ENCODE measurements at places on chromosomes 1 and 21. TPM values are rescaled to one million over a fixed set of nuclear protein-coding genes. Genes with fewer than 3 reads are reported as not detected.

DNA sequence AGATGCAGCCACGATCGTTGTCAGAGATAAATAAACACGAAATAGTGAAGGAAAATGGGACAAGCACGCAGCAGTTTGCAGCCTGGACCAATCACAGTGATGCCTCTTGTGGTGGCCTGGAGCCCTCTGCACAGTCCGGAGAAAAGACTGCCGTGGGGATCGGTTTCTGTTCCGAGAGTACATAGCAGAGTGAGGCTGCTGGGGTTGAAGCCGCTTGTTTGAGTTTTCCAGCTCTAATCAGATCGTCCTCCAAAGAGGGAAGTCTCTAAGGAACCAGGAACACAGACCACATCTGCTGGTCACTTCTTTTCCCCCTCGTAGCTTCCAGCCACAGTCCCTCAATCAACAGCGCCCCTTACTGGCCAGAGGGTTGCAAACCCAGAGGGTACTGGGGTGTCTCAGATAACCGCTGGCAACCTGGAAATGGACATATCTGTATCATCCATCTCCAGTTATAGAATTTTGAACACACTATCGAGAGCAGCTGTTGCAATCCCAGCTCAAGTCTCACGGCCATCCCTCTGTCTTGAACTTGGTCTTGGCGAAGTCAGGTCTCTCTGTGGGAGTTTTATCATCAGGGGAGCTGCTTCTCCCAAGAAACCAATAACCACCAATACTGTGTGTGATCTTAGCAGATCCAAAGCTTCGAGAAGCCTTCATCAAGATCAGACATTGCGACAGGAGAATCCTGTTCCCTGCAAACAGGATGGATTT lies 57.4 kb downstream of the OLIG1 start:
- DNase-seq, result peak; percentile 90

Gene TEKT2
- total RNA-seq, result 1.3 TPM

GRCh38 chr1:50422675-50422945 lies 633 bp downstream of the DMRTA2 start:
- no peak for DNase-seq

GRCh38 chr1:145689922-145690321 lies 17.2 kb downstream of the PDZK1 start:
- no peak for DNase-seq

DNA sequence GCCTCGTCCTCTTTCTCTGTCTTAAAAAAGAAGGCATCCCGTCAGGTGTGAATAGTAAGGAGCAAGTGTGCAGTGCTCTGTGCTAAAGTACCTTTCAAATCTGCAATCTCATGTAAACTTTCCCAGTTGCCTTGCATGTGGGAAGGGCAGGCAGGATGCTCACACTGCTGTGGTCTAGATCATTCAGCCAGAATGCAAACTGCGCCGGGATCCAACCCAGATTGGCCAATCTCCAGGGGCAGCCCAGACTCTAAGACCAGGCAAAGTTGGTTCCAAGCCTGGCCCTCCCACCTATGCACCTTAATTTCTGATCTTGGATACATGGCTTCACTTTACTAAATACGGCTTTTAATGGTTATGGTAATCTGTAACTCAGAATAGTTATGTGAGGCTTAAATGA lies 3.2 kb upstream of the MAP1LC3C start:
- no peak for DNase-seq

- DNase-seq, result no peak
These were observed 5.4 kb upstream of the USF1 start for GRCh38 chr1:161051219-161051618.

DNA sequence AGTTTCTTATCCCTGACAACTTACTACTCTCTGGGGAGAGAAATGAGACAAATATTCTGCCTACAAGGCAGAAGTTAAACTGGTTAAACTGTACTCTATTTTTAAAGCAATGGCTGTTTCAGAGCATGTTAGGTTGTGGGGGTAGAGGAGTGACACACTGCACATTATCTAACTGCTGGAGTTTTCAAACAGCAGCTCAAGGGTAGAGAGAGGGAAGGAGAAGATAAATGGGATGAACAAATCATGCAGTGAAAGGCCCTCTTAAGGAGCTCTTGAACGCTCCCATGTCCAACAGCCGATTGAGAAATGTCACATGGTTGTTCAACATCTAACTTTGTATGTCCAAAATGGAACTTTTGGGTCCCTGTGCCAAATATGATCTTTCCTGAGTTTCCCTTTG lies 14.0 kb upstream of the IFI44L start:
- no peak for DNase-seq

Gene DIRAS3
- total RNA-seq, result not detected

- DNase-seq, result no peak
These were observed 178.1 kb upstream of the NFIA start for GRCh38 chr1:60904099-60904851.

DNA sequence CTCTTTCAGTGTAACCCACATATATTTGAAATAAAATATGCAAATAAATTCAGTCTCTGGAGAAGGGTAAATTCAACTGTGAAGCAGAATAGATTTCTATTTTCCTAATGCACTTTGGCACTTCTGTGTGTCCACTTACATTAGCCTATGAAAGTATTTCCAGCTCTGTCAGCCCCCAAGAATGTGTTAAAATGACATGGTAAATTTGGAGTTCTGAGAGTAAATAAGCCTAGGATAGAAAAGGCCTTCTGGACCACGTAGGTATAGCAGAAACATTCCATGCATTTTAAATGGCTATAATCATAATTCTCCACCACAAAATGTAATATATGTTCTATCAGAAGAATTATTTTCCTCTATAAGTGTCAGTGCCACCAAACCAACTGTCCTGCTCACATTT lies 276.2 kb downstream of the NEGR1 start:
- DNase-seq, result no peak

- DNase-seq, result no peak
These were observed 2.4 kb upstream of the WNT9A start for GRCh38 chr1:227949954-227950734.

Gene SLC30A1
- total RNA-seq, result 13.5 TPM

Data from H1 (cell line).